ENCODE measurements at places on chromosomes 7 and 10.

DNA sequence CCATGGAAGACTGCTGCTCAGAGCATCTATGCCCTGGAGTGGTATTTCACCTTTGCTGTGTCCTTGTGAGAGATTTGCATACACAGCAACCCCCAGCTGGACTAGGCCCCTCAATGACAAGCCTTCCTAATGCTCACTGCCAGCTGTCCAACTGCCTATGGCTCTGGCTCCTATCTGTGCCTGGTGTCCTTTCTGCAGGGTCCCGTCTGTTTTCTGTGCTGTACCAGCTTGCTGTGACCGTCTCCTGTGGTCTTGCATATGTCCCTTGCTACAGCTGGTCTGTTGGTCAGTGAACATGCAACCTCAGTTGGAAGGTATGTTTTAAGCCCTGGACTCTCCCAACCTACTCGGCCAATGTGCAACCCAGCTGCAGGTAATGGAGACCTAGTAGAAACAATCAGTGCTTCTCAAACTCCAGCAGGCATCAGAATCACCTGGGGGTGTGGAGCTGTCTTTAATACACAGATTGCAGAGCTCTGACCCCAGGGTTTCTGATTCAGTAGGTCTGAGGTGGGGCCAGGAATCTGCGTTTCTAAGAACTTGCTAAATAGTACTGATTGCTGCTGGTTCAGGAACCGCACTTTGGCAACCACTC lies 306.4 kb upstream of the ZNF32 start:
- DNase-seq, result no peak

GRCh38 chr10:84933402-84933801 lies 605.0 kb downstream of the CCSER2 start:
- no peak for DNase-seq

DNA sequence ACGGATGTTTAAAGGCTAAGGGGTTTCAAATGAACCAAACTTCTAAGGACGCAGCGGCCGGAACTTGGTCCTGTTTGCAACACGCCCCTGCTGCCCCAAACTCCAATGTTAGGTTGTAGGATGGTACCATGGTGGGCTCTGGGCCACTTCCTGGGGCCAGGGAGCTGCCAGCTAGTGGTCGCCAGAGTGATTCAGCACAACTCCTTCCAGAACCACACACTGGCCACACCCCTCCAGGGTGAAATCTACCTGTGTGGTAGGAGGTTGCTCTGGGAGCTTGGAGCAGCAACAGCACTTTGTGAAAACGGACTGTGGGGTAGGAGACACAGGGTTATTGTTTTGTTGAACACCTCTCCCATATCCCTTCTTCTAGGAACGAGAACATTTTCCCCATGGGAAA lies 161.1 kb downstream of the FANK1 start:
- no peak for DNase-seq

DNA sequence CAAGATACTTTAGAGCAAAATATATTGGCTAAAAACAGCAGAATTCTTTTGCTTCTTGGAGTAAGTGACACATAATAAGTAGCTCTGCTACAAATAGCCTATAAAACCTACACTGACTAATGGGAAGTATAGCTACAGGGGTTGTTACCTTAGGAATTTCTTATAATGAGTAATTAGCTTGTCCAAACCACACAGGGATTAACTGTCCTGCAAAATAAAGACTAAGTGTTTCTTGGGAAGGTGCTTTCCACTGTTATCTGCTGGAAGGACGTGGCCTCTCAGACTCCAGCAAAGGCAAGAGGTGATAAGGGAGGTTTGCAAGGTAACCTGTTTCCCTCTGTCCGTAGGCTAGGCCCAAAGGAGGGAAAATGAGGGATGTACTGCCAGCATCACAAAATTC lies 302.4 kb downstream of the DOCK4 start:
- DNase-seq, result no peak

DNA sequence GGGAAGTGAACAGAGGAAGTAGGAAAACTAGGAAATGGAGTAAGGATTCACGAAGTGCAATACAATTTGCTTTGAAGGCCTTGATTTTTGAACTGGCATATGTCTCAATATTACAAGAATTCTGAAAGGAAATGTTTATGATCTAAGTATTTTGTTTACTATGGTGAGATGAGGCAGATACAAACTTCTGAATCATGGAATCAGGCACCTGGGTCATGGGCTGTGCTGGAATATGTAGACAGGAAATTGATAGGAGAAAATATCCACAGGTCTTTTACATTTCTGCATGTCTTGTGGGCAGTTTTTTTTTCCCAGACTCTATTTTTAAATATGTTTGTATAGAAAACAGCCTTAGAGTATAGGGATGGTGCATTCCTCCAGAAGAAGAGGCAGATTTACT lies 117.1 kb downstream of the PPP1R3A start:
- DNase-seq, result no peak

DNA sequence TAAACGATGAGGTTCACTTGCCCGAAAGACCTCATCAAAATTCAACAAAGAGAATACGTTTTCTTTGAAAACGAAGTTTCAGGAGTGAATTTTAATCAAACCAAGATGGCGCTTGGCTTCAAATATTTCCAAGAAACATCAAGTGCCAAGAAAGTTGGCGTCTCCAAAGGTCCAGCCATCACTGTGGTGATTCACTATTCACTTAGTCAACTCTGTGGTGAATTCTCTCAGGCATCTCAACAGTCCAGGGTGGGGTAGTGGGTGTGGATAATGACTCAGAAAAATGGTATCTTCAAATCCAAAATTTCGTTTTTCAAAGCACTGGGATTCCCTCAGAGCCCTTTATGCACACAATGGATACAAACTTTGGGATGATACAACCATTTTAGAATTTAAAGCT lies 133.1 kb downstream of the SVIL start:
- no peak for DNase-seq

DNA sequence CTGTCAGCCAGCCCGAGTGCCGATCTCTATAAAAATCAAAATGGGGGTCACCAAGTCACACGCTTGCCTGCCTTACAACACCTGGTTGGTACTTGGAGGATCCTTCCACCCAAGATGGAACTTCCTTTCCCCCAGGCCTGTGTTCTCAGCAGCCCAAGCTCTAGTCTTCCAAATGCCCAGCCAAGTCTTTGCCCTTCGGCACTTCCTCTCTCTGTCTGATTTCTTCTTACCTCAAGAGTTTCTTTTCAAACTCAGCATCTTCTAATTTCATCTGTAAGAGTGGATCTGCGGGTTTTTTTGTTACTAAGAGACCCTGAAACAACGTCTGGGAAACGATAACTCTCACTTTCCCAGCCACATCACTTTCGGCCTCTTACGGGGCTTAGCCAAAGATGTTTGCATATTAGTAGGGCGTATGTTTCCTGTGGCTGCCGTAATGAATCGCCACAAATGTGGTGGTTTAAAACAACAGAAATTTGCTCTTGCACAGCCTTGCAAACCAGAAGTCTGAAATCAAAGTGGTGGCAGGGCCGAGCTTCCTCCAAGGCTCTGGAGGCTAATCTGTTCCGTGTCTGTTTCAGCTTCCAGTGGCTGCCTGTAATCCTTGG lies 219.9 kb downstream of the TCF7L2 start:
- no peak for DNase-seq

GRCh38 chr10:125056161-125057132 lies 103.9 kb downstream of the CTBP2 start:
- no peak for DNase-seq

DNA sequence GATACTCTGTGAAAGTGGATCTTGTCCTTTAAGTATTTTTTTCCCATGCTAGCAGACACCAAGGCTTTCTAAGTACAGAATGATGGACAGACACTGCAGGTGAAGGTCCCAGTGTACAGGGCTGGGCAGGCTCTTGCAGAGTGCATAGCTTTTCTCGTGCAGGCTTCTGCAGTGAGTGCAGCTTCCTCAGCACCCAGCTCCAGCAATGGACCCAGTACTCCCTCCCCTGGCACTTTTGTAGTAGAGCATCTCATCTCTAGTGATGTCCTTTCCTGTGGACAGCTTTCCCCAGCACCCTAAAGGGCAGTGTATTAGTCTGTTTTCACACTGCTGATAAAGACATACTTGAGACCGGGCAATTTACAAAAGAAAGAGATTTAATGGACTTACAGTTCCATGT lies 104.3 kb downstream of the CUL2 start:
- DNase-seq, result no peak

GRCh38 chr10:128069351-128070051 lies 56.7 kb downstream of the MKI67 start:
- no peak for DNase-seq

GRCh38 chr10:108275895-108276685 lies 1111.6 kb upstream of the SORCS1 start:
- no peak for DNase-seq

DNA sequence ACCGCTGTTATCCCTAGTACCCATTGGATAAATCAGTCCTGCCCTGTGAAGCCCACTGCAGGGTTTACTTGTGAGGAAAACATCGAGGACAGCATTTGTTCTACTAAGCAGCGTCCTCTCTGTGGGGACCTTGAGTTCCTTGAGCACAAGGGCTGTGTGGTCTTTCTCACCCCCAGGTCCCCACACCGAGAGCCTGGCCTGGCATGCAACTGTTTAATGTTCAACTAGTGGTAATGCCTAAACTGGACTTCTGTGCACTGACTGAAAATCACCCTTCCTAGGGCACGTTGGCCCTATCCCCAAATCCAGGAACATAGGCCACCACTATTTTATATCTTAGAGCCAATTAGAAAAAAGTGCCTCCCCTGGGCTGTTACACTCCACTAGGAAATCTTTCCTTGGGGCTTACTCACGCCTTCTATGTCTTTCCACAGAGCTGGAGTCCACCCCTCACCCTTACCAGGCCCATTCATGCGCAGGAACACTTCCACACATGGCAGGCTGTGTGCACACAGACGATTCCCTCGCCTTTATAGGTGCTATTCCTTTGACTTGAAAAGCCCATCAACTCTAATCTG lies 1.7 kb upstream of the TMEM213 start:
- DNase-seq, result no peak

DNA sequence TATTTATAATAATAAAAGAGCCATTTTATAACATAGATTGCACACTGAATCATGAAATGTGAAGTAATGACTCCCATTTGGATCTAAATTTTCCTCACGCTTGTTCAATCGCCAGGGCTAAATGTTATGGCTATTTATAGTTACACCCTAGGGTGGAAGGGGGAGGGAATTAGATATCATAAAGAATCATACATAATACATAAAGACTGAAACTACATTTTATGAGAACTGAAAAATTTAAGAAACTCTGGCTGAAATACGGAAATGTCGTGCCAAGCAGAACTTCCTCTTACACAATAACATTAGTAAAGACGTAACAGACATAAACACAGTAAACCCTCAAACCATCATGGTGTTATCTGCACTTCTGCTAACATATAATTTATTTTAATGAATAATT lies 327.5 kb upstream of the PHF14 start:
- DNase-seq, result no peak

- no peak for DNase-seq
These were observed 244.5 kb downstream of the GATA3 start for GRCh38 chr10:8298896-8299570.

GRCh38 chr10:18423058-18423637 lies 228.2 kb downstream of the NSUN6 start:
- no peak for DNase-seq

DNA sequence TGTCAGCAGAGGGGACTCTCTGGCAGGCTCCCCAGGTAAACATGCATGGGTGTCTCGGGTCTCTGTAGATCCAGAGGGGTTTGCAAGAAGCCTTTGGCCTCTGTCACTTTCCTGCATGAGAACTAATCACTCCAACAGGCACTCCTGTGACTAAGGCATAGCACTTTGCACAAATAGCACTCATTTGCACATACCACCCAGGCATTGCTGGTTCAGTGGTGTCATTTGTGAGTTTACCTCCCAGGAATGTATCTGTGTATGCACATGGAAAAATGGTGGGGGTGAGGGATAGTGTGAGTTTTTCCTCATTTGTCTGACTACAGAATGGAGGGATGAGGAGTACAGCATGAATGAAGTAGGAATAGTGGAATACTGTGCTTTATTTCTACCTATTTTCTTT lies 39.5 kb downstream of the CNNM1 start:
- DNase-seq, result no peak

- no peak for DNase-seq
These were observed 5.7 kb downstream of the CUBN start for GRCh38 chr10:17123961-17124360.

DNA sequence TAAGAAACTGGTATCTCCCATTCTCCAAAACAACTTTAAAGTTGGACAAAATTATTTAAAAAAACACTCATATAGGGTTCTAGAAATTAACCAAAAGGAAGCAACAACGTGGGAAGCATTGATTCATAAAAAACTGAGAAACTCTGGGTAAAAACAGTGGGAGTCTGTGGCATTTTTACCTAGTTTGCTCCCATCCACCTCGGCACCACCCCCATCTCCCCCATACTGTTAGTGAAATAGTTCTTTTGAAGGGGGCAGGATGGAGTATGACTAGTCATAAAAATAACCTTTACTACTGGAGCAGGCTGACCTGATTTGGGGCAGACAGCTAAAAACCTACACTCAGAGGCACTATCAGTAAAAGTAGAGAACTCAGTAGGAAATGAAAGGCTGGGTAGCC lies 123.2 kb downstream of the AVL9 start:
- DNase-seq, result no peak

- no peak for DNase-seq
These were observed 29.4 kb downstream of the RABGEF1 start for GRCh38 chr7:66769833-66770512.

DNA sequence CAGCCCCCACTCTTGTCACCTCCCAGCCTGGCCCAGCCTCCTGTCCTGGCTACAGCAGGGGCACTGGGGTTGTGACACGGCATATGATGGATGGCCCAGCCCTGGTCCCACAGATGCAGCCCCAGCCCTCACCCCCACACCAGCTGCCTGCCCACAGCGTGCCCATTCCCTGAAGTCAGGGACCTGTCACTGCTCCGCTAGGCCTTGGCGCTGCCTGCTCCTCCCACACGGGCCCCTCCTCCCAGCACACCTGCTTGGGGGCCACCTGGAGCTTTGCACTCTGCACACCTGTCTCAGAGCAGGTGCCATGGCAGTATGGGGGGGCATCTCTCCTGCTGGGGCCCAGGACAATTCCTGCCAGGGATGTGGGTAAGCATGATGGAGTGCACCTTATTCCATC lies 3.5 kb downstream of the GCK start:
- no peak for DNase-seq

GRCh38 chr10:44673245-44673983 lies 237.7 kb upstream of the TMEM72 start:
- no peak for DNase-seq

DNA sequence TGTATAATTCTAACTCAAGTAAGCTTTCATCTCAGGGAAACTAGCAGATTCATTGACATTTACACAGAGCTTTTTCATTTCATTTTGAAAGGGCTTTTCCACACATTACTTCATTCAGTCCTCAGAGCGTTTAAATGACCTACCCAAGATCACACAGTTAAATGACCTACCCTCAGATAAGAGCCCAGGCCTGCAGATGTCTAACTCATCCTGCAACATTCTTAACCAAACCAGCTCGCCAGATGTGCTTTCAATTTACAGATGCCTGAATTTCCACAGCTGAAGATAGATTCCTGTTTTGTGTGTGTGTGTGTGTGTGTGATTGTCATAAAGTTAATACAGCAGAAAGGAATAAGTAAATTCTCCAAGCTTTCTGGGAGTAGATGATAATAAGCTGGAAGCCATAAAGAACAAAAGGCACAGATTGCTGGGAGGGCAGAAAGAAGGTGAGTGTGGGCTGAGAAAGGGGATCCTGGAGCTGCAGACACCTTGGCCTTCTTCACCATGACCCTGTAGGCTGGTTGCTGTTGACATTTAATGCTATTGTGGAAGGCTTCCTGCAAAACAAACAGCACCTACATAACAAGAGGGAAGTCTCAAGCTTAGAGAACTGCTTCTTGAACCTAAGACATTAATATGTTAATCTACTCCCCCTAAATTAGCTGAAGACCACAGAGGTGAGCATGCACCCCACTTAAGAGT lies 489.7 kb upstream of the CELF2 start:
- DNase-seq, result no peak

- DNase-seq, result no peak
These were observed 25.1 kb downstream of the DOCK1 start for GRCh38 chr10:126930131-126930882.

Measured in esophagus squamous epithelium (tissue), 5 donors.